ENCODE measurements at places on chromosomes 7 and 10.

GRCh38 chr10:47286591-47287315, 13.2 kb upstream of the GDF10 start:
- no peaks in the 10 kb centered on the region for H3K4me1 ChIP-seq
- DNase-seq = no peak
- no peak overlapping the region for H3K27ac ChIP-seq
- H3K4me3 ChIP-seq = no peak overlapping the region

GRCh38 chr7:130887957-130888371, 154.0 kb upstream of the KLF14 start:
- no peak overlapping the region for H3K27ac ChIP-seq
- H3K27me3 ChIP-seq = no peaks in the 10 kb centered on the region
- DNase-seq = no peak

DNA sequence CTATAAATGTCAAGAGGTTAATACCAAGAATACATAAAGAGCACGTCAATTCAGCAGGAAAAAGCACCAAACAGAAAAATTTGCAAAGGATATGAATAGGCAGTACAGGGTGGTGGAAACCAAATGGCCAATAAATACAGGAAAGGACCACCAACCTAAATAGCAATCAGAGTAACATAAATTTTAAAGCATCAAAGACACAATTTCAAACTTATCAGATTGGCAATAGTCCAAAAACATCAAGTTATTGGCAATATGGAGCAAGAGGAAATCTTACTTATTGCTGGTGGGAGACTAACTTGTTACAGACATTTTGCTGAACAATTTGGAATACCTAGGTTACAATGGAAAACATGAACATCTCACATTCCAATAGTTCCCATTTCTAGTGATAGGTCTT, 24.1 kb downstream of the SYPL1 start:
- DNase-seq = no peak
- H3K27me3 ChIP-seq = no peaks in the 10 kb centered on the region
- H3K36me3 ChIP-seq = peaks cover 19% of the 10 kb centered on the region
- H3K4me1 ChIP-seq = peaks cover 3% of the 10 kb centered on the region
- no peak overlapping the region for H3K27ac ChIP-seq

GRCh38 chr7:33639552-33640197, 265.7 kb upstream of the BMPER start:
- no peak overlapping the region for H3K4me3 ChIP-seq
- H3K27me3 ChIP-seq = no peaks in the 10 kb centered on the region
- no peak overlapping the region for H3K27ac ChIP-seq
- no peaks in the 10 kb centered on the region for H3K36me3 ChIP-seq
- no peaks in the 10 kb centered on the region for H3K4me1 ChIP-seq

DNA sequence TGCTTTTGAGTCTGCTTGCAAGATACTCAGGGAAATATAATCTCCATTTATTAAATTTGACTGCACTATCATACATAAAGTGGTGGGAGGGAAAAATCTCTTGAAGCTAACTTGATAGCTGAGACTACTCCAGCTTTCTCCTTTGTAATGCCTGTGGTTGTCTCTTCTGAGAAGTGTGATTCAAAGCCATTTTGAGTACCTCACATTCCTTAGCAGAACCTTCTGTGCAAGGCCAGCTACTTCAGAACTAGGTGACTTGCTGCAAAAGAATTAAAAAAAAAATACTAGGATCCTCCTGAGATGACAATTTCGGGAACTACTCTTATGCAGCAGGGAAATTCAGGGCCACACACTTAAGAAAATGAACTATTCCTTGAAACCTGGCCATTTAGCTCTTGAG, 294.8 kb downstream of the MDFIC start:
- no peak overlapping the region for H3K27ac ChIP-seq
- H3K4me1 ChIP-seq = no peaks in the 10 kb centered on the region
- no peaks in the 10 kb centered on the region for H3K36me3 ChIP-seq
- H3K4me3 ChIP-seq = no peak overlapping the region
- H3K27me3 ChIP-seq = no peaks in the 10 kb centered on the region

DNA sequence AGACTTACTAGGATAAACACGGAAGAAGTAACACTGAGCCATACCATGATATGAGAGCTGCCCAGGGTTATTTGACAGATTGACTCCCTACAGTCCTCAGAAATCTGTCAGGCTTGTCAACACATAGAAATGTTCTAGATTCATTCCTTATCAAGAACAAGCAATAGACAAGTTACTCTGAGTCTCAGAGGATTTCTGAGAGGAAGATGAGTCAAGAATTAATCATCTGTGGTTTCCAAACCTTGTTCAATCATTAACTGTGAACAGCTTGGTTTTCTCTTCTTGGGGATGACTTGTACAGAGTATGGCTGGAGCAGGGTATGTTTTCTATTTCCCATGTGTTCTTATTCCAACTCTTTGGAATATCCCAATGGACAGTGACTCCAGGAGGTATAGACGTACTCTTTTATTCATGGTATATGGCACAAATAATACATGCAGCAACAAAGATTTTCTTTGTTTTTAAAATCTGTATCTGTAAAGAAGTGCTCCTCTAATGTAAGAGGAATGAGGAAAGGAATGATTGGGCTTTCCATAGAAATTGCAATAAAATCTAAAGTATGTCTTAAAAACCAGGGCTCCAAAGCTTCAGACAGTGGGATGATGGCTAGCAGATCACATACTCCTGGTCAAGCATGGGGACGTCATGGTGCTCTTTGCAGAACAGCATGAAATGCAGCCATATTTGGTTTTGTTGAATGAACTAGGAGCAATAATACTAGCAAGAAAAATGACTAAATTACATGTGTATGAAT, 11.9 kb upstream of the SFR1 start:
- H3K36me3 ChIP-seq = no peaks in the 10 kb centered on the region
- H3K27ac ChIP-seq = no peak overlapping the region
- no peak overlapping the region for H3K4me3 ChIP-seq
- peaks cover 3% of the 10 kb centered on the region for H3K4me1 ChIP-seq
- DNase-seq = no peak

DNA sequence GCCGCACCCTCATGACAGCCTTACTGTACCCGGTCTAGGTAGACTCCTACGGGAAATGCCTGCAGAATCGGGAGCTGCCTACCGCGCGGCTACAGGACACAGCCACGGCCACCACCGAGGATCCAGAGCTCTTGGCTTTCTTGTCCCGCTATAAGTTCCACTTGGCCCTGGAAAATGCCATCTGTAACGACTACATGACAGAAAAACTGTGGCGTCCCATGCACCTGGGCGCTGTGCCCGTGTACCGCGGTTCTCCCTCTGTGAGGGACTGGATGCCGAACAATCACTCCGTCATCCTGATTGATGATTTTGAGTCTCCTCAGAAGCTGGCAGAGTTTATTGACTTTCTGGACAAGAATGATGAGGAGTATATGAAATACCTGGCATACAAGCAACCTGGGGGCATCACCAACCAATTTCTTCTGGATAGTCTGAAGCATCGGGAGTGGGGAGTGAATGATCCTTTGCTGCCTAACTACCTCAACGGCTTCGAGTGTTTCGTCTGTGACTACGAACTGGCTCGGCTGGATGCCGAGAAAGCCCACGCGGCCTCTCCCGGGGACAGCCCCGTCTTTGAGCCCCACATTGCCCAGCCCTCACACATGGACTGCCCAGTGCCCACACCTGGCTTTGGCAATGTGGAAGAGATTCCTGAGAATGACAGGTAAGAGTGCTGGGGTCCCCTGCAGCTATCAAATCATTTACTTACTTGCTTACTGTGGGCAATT, 8.5 kb upstream of the CHCHD1 start:
- peak overlapping the region; percentile 95 for H3K4me3 ChIP-seq
- peak overlapping the region; percentile 90 for H3K27ac ChIP-seq
- H3K36me3 ChIP-seq = peaks cover 59% of the 10 kb centered on the region

DNA sequence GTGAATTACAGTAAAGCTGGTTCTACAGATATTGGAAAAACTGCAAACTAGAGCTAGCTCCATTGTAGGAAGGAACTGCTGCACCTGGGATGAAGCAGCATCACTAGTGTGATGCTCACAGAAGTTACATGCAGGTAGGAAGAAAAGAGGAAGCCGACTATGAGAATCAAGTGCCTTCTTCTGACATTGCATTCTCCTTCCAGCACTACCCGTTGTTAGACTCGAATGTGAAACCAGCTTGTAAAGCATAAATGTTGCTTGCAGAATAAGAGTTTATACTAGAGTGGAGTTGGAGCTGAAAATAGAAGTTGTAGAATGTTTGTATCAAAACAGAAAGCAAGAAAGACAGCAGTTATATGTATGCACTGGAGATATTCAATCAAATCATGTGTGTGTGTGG, 49.9 kb downstream of the TRIM24 start:
- no peak overlapping the region for H3K4me3 ChIP-seq
- no peak for DNase-seq
- no peaks in the 10 kb centered on the region for H3K27me3 ChIP-seq
- H3K27ac ChIP-seq = no peak overlapping the region

DNA sequence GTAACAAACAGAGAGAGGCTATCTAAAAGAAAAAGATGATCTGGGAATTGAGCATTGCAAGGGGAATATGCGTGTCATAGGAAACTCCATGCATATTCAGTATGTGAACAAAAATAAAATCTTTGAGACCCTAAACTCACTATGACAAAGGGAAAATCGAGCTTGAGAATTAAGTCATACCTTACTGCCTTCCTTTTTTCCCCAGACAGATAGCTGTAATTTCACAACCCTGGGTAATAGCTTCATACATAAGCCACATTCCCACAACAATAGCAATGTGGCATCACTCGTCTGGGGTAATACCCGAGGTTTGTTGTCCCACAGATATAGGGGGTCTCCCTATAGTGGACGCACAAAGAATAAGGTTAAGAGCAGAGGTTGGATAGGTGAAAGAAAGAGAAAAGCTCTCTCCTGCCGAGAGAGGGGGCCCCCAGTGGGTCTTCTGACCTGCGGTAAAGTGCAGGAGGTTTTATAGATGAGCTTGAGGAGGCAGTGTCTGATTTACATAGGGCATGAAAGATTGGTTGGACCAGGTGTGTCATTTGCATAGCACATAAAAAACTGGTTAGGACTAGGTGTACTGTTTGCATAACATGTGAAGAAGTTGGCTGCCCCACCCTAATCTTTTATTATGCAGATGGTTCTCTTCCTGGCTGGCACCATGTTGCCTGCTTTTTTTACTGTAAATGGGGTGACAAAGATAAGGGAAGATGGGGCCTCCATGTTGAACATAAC, 11.6 kb downstream of the CYP3A43 start:
- no peaks in the 10 kb centered on the region for H3K27me3 ChIP-seq
- peak; percentile 36 for DNase-seq
- H3K27ac ChIP-seq = no peak overlapping the region
- H3K4me1 ChIP-seq = no peaks in the 10 kb centered on the region
- no peaks in the 10 kb centered on the region for H3K36me3 ChIP-seq
- no peak overlapping the region for H3K4me3 ChIP-seq

DNA sequence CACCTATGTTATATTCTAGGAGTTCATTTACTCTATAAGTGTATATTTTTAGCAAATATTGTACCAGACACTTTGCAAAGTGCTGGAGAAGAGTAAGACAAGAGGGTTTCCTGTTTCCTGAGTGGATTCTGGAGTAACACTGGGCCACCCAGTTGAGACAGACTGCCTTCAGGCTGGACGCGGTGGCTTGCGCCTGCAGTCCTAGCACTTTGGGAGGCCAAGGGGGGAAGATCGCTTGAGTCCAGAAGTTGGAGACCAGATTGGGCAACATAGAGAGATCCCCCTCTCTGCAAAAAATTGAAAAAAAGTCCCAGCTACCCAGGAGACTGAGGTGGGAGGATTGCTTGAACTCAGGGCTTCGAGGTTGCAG, 772 bp upstream of the ZSCAN25 start:
- H3K36me3 ChIP-seq = peaks cover 27% of the 10 kb centered on the region
- peak overlapping the region; percentile 97 for H3K4me3 ChIP-seq
- no peak overlapping the region for H3K27ac ChIP-seq
- H3K27me3 ChIP-seq = no peaks in the 10 kb centered on the region
- H3K4me1 ChIP-seq = peaks cover 14% of the 10 kb centered on the region

DNA sequence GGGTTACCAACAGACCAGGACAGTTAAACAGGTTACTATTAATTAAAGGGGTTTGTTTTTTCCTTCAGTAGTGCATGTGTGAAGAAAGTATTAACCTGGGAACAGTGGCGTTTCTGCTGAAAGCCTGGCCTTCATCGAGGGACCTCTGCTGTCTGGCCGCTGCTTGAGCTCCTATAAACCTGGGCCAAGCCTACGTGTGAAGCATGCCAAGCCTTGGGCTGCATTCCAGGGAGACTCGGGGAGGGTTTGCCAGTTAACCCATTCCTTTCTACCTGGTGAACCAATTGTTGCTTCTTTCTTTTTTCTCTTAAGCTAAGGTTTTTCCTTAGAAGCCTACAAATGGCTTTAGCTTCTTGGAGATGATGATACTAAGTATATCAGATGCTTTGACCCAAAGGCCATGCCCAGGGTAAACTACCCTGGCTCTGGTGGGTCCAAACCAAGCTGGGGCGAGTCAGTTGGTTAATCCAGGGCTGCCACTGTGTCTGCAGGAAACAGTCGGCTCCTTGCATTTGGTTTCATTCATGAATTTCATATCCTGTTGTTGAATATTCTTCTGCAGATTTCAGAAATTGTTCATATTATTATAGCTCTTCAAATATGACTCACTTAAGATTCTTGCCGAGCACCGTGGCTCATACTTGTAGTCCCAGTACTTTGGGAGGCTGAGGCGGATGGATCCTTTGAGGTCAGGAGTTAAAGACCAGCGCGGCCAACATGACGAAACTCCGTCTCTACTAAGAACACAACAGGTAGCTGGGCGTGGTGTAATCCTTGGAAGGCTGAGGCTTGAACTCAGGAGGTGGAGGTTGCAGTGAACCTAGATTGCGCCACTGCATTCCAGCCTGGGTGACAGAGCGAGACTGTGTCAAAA, 23.8 kb downstream of the PFKP start:
- DNase-seq = no peak
- no peaks in the 10 kb centered on the region for H3K27me3 ChIP-seq
- peaks cover 7% of the 10 kb centered on the region for H3K4me1 ChIP-seq
- H3K4me3 ChIP-seq = no peak overlapping the region
- peak overlapping the region; percentile 54 for H3K27ac ChIP-seq

GRCh38 chr7:147775516-147776284, 814.9 kb upstream of the C7orf33 start:
- no peaks in the 10 kb centered on the region for H3K36me3 ChIP-seq
- H3K4me3 ChIP-seq = no peak overlapping the region
- H3K27ac ChIP-seq = no peak overlapping the region
- no peaks in the 10 kb centered on the region for H3K4me1 ChIP-seq
- no peaks in the 10 kb centered on the region for H3K27me3 ChIP-seq

GRCh38 chr10:91251430-91252056, 31.1 kb downstream of the PCGF5 start:
- H3K36me3 ChIP-seq = peaks cover 24% of the 10 kb centered on the region
- peak; percentile 80 for DNase-seq
- H3K27me3 ChIP-seq = no peaks in the 10 kb centered on the region
- no peaks in the 10 kb centered on the region for H3K4me1 ChIP-seq

GRCh38 chr10:110226543-110226925, 19.1 kb downstream of the MXI1 start:
- H3K27ac ChIP-seq = no peak overlapping the region
- H3K27me3 ChIP-seq = no peaks in the 10 kb centered on the region
- H3K4me1 ChIP-seq = peaks cover 26% of the 10 kb centered on the region

DNA sequence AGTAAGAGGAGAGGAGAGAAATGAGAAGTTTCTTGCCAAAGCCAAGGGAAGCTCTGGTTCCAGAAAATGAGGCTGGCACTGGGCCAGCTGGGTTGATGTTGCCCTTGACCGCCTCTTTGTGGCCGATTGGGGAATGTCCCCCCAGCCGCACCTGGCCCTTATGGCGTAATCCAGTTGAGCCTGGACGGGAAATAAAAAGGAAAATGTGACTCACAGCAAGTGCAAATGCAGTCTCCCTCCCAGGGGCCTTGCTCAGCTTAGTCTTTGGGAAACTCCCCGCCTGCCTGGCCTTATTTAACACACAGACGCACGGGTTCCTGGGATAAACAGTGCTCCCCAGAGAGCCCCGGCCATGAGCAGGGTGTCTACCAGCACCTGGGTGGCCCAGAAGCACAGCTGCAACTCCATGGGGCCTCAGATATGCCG, 174.8 kb downstream of the KIAA1217 start:
- no peaks in the 10 kb centered on the region for H3K4me1 ChIP-seq
- no peaks in the 10 kb centered on the region for H3K27me3 ChIP-seq
- H3K27ac ChIP-seq = no peak overlapping the region
- no peaks in the 10 kb centered on the region for H3K36me3 ChIP-seq

Data from common myeloid progenitor, CD34-positive (primary cell).